Fibroblast of the aortic adventitia (primary cell): ENCODE measurements at places on chromosomes 2 and 18. TPM values are rescaled to one million over a fixed set of nuclear protein-coding genes. Genes with fewer than 3 reads are reported as not detected.

- DNase-seq = no peak
Observed at GRCh38 chr2:38747007-38747424, 4.1 kb downstream of the SRSF7 start.

DNA sequence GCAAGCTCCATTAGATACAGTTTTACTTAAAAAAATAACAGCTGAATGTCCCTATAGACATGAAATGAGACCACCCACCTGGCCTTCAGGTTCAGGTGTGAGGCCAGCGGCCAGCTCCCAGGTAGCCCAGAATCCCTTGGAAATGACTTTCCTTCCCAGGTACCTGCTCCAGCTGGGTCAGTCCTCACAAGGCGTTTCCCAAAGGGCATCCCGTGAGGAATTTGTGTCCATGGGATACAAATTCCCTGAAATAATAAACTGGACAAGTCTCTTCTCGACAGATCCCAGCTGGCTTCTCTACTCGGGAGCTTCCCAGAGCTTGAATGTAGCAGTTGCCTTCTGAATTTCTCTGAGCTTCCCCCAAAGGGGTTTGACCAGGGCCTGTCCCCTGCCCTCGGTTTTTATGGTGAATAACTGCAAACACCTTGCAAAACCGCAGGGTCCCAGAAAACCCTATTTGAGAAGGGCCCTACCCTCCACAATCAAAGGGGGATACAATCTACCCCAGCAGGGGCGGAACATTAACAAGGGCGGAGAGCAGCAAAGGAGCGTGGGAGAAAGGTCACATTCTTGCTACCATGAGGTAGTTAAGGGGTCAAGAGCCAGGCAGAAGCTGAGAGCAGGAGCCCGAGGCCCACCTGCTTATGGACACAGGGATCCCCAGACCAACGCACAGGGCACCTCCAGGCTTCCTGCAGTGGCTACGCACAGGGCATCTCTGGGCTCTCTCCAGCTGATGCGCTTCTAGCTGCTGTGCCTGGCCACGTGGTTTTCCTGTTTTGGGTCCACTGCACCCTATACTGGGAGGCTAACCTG is 107.7 kb downstream of the HDAC4 start:
- DNase-seq = no peak

VIL1 gene
- total RNA-seq = not detected in 2 replicates

ARHGAP28 gene
- 11.9 and 221 TPM in 2 replicates for total RNA-seq

DNA sequence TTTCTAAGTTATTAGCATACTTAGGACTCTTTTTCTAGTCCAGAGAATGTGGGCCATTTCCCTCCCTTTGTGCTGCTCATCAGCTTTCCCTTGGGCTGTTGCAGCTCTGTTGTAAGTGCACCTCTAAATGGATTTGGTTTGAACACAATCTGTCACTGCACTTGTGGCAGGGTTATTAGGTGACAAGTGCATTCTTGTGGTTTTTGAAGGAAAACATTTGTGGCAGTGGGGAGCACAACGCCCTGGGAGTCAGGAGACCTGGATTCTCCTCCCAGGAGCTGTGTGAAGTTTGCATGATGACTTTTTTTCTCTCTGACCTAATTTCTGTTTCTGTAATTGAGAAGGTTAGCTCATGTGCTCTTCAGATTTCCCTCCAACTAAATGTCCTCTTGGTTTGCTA is 630.9 kb upstream of the FAM98A start:
- no peak for DNase-seq

GRCh38 chr2:233075141-233075965 is 15.2 kb downstream of the INPP5D start:
- DNase-seq = no peak

DNA sequence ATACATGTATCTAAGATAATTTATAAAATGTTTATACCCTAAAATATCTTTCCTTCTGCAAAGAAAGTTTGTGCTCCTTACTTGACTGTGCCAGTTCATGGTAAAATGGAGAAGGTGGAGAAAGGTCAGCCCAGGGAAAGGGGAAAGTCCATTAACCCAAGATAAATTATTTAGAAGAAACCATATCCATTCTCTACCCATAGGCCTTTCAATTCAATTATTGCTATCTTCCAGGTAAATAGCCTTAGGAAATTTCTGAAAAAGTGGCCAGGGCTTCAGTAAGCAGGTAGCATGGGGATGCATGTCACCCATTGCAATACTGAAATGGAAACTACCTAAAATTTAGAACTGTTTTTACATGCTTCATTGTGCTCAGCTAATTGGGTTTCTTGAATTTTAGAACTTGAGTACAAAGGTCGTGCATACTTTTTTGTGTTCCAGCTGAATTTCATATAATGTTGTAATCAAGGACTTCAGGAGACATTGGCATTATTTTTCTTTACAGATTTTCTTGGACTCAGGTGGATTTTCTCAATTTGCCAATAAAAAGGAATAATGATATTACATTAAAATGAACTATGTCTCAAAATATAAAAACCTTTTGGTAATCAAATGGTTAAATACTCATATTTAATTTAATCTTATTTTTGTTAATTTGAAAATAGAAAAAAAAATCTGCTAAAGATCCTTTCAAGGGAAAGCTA is 124.9 kb downstream of the CSRNP3 start:
- no peak for DNase-seq

GRCh38 chr2:205283736-205284270 is 398.5 kb upstream of the NRP2 start:
- DNase-seq = no peak

- peak; percentile 38 for DNase-seq
Observed at GRCh38 chr2:45029215-45029614, 20.0 kb upstream of the SIX2 start.

- peak; percentile 40 for DNase-seq
Observed at GRCh38 chr2:99988599-99988998, 153.8 kb downstream of the AFF3 start.

GALNT14 gene
- 0.72 TPM in 1 of 2 replicates, not detected in the other for total RNA-seq

DNA sequence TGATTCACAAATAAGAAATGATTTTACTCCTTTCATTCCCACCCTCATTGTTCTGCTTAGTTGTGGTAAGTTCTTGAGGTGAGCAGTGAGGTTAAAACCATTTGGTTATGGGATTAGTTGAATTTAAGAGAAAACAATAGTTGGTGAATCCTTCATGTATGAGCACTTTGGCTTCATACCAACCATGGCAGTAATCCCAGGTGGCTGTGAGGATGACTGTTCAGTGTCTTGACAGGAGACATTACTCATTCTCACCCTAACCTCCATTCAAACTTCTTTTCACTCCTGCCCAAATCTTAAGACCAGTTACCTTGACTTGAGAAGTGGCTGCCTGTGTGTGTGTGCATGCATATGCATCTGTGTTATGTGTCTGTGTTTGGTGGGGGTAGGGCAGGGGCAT is 143.1 kb downstream of the SETBP1 start:
- DNase-seq = peak; percentile 82

SERPINB4 gene
- total RNA-seq = not detected in 2 replicates

DNA sequence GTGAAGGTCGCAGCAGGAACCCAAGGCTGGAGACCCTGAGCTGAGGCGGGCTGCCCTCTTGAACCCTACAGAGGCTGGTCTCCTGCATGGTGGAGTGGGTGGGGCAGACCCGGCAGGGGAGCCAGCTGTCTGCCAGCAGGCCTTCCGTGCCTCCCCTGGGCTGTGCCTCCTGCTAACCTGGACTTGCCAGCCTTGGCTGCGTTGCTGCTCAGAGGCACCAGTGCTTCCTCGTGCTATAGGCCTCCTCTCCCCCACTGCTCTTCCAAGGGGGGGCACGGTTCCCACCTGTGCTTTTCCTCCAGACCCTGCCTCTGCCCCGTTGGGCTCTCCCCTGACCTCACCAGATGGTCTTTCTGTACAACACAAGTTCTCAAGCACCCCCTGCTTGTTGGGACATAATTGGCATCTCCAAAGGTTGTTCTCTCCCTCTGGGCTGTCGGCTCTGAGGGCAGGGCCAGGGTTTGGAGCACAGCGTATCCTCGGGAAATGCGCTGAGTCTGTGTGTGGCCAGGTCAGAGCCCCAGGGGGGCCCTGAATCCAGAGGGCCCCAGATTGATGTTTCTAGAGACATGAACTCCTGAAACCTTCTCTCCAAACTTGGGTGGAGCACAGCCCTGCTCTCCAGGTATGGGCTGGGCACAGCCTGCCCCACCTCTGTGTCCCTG is 6.7 kb downstream of the ARHGEF4 start:
- no peak for DNase-seq

FEV gene
- total RNA-seq = not detected in 2 replicates

DNA sequence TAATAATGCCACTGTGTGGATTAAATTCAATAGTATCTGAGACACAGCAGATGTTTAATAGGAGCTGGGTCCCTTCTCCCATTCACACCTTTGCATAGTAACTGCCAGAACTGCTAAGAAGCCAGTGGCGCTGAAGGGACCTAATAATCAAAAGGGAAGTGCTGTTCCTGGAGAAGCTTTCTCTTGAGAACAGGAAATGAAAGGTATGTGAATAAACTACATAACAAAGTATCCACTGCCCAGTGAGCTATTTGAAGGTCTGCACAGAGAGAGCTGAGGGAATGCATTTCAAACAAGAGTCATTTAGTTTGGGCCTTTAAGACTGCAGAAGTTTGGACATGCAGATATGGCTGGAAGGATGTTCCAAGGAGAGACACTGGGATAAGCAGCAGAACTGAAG is 56.1 kb upstream of the KIDINS220 start:
- DNase-seq = no peak

LYPD6B gene
- total RNA-seq = 0.18 TPM in 1 of 2 replicates, not detected in the other

DNA sequence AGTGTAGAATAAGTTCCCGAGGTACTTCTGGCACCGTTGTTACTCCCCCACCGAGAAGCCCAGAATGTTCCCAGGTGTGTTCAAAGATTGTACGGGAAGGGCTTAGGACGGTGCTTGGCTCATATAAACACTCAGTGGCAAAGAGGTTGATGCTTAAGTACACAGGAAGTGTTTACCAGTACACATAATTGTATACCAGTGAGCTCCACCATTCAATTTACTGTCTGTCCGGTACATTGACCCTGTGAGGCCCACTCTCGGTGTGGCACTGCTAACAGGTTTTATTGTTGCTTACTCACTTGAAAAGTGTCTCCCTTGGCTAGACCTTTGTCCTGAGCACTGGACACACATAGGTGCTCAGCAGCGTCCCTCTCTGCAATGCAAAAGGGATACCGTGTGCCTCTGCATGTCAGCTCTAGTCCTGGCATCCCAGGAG is 191.0 kb downstream of the NEDD4L start:
- no peak for DNase-seq

SLC4A5 gene
- 0.25 and 0.45 TPM in 2 replicates for total RNA-seq

PSD4 gene
- total RNA-seq = 0.82 and 5.1 TPM in 2 replicates

- DNase-seq = peak; percentile 28
Observed at GRCh38 chr2:10412380-10412779, 35.7 kb downstream of the ODC1 start.

DNA sequence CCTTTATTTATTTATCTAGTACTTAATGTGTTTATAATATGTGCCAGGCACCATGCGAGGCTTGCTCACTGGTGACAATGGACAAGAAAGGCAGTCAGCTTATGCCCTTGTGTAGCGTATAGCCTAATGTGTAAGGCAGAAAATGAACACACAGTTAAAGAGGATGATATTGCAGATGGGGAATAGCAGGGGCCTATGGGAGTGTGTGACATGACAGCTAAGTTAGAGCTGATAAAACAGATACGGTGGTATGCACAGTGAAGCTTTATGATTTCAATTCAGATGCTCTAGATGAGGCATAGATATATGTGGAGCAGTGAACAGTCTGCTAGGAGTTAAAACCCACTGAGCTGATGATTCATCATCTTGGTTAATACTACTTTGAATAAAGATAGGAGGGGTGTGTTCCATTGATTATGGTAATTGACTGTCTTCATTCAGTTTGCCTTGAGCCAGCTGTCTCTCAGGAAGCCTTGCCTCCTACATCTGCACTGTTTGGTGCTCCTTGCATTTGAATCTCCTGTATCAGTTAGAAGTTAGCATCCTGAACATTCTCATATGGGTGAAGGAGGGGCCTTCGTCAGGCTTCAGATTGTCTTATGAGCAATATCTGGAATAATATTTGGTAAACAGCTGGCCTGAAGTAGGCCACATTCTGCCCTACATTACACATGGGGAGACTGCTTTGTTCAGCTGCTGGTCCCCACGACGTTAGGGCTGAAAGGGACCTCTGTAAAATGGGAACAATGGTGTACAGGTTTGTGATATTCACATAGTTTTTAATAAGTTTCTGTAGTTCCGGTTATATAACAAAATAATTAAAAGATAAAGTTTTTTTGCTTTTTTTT is 13.2 kb downstream of the MAP4K4 start:
- no peak for DNase-seq

ANKRD29 gene
- total RNA-seq = 6.1 and 17.4 TPM in 2 replicates

- DNase-seq = no peak
Observed at GRCh38 chr2:127401757-127402695, 14.3 kb upstream of the MAP3K2 start.

ZRANB3 gene
- total RNA-seq = 4.8 and 9.3 TPM in 2 replicates
